ENCODE measurements at places on chromosomes 11 and 22.
A peak's percentile ranks its signal among the peaks of the same experiment; 100 is the strongest.

GRCh38 chr11:122559734-122560382, 95.7 kb upstream of the UBASH3B start:
- peak; percentile 37 for DNase-seq

GRCh38 chr11:132744771-132745170, 787.5 kb downstream of the OPCML start:
- DNase-seq: no peak

DNA sequence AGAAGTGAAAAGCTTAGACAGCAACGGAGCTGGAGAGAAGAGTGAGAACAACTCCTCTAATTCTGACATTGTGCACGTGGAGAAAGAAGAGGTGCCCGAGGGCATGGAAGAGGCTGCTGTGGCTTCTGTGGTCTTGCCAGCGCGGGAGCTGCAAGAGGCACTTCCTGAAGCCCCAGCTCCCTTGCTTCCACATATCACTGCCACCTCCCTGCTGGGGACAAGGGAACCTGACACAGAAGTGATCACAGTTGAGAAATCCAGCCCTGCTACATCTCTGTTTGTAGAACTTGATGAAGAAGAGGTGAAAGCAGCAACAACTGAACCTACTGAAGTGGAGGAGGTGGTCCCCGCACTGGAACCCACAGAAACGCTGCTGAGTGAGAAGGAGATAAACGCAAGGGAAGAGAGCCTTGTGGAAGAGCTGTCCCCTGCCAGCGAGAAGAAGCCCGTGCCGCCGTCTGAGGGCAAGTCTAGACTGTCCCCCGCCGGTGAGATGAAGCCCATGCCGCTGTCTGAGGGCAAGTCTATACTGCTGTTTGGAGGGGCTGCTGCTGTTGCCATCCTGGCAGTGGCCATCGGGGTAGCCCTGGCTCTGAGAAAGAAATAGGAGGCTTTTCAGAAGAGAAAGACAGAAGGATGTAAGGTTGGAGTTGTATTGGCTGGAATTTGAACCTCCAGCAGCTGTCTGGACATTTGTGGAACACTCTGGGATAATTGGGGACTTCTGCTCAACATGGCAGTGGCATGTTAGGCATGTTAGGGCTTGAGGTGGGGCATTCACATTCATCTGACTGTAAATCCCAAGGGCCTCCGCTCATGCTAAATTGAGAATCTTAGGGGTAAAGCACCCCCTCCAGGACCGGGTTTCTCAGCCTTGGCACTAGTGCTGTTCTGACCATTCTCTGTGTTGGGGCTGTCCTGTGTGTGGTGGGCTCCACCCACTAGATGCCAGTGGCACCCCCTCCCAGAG, 47.1 kb downstream of the BID start:
- DNase-seq: no peak

DNA sequence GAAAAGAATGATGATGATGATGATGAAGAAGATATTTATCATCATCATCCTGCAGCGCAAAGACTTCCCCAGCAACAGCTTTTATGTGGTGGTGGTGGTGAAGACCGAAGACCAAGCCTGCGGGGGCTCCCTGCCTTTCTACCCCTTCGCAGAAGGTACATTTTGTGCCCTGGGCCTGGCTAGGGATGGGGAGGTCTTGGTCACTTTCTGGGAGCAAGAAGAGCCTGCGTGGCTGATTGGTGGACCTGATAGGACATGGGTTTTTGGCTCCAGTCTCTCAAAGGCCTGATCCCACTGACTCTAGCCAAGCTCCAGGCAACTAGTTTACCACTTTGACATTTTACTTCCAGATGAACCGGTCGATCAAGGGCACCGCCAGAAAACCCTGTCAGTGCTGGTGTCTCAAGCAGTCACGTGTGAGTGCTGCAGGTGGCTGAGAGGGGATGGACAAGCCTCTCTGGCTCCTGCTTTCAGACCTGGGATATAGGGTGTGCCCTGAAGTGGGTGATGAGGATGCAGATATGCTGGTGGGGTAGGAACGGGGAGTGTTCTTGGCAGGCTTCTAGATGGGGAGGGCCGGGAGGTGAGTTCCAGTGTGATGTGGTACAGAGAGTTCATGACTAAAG, 5.3 kb downstream of the SIDT2 start:
- no peak for DNase-seq

- DNase-seq: no peak
Observed at GRCh38 chr11:105449100-105449734, 160.7 kb upstream of the GRIA4 start.

- no peak for DNase-seq
Observed at GRCh38 chr11:115545581-115546210, 41.5 kb upstream of the CADM1 start.

DNA sequence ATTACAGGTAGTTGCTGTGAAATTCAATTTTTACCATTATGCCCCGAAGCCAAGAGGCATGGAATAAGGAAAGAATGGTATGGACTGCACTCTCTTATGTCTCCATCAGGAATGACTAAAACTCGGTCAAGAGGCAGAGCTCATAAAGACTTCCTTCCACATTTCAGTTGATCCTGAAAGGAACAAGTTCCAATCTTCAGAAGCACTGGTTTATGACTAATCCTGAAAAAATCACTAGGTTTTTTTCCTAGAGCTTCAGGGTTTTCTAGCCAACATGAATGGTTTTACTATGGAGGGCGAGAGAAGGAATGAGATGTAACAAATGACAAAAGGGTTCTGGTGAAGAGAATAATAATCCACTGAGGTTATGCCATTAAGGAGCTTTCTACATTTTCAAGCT, 832.2 kb downstream of the NTM start:
- no peak for DNase-seq

DNA sequence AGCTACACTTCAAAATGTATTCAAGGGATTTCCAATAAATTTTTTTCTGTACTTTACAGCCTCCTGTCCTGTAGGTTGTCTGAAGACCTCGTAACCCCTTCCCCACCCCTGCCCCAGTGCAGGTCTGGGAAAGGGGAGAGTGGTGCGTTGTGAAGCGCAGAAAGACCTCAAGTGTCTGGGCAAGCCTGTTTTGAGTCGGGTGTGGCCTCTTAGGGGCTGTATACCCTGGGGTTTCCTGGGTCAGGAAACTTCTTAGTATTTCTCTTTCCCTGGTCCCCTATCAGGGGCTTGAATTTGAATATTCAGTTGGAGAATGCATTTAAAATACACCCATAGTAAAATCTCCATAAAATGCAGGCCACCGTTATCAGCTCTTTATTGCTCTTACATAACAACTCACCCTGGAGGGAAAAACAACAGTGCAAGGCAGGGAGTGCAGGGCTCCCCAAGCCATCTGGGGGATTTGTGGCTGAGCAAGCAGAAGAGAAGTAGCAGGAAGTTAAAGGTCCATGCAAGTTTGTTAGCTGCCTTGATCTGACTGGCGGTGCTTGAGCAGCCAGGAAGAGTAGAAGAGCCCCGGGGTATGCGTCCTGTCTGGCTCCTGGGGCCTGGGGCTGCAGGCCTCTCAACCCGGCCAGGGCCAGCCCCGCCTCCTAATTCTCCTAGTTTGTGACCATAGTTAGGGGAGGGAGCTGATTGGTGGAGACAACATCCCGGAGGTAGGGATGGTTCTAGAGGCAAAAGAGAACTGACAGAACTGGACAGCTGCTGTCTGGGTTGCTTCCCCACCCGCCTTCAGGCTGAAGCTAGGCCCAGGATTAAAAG, 25.7 kb downstream of the ARHGAP1 start:
- DNase-seq: peak; percentile 64

All from endothelial cell (in vitro differentiated cells).